Pericardium fibroblast (primary cell): ENCODE measurements at places on chromosomes 1 and 21. TPM values are rescaled to one million over a fixed set of nuclear protein-coding genes. Genes with fewer than 3 reads are reported as not detected.

IFI44 gene
- total RNA-seq, result 0.58 and 6.6 TPM in 2 replicates

SLAMF7 gene
- not detected in 2 replicates for total RNA-seq

FAAP20 gene
- total RNA-seq, result 28.5 and 63.9 TPM in 2 replicates

OR2T33 gene
- total RNA-seq, result not detected in 2 replicates

SEMA4A gene
- total RNA-seq, result 0.47 and 1.6 TPM in 2 replicates

BEND5 gene
- total RNA-seq, result 1.8 and 6.9 TPM in 2 replicates

OR2T12 gene
- total RNA-seq, result not detected in 2 replicates

NSUN4 gene
- 11.7 and 18.3 TPM in 2 replicates for total RNA-seq

AK5 gene
- 8.5 and 17.5 TPM in 2 replicates for total RNA-seq

DCDC2B gene
- total RNA-seq, result not detected in 2 replicates

NFIA gene
- total RNA-seq, result 22.7 and 36.8 TPM in 2 replicates

CFAP141 gene
- total RNA-seq, result not detected in 2 replicates

IGSF3 gene
- 3.7 and 13.4 TPM in 2 replicates for total RNA-seq

ZBED6 gene
- 10.5 and 11.6 TPM in 2 replicates for total RNA-seq

NLRP3 gene
- total RNA-seq, result under 0.01 TPM in 1 of 2 replicates, not detected in the other

FMN2 gene
- under 0.01 and 0.26 TPM in 2 replicates for total RNA-seq

LINGO4 gene
- total RNA-seq, result not detected in 2 replicates

CR1 gene
- total RNA-seq, result not detected in 2 replicates

GAS5 gene
- total RNA-seq, result 485 and 1,441 TPM in 2 replicates

INAVA gene
- 0.82 TPM in 1 of 2 replicates, not detected in the other for total RNA-seq

SGIP1 gene
- under 0.01 and 0.68 TPM in 2 replicates for total RNA-seq

RNU1-2 gene
- under 0.01 TPM in 2 replicates for total RNA-seq

NUF2 gene
- total RNA-seq, result 0.60 and 1.1 TPM in 2 replicates

ANKRD13C gene
- 20.4 and 20.8 TPM in 2 replicates for total RNA-seq

RIMKLA gene
- not detected in 2 replicates for total RNA-seq

DCST1 gene
- total RNA-seq, result not detected in 2 replicates

FAM3B gene
- not detected in 2 replicates for total RNA-seq

FBLIM1 gene
- 58.8 and 103 TPM in 2 replicates for total RNA-seq

OPRD1 gene
- not detected in 2 replicates for total RNA-seq

NECTIN4 gene
- total RNA-seq, result 0.12 TPM in 1 of 2 replicates, not detected in the other

MPZ gene
- total RNA-seq, result 0.23 and 0.34 TPM in 2 replicates

FCRL5 gene
- not detected in 2 replicates for total RNA-seq

KCNJ6 gene
- total RNA-seq, result under 0.01 and 0.09 TPM in 2 replicates

FCMR gene
- 0.35 TPM in 1 of 2 replicates, not detected in the other for total RNA-seq

CITED4 gene
- 5.5 and 9.7 TPM in 2 replicates for total RNA-seq

LDLRAD1 gene
- total RNA-seq, result not detected in 2 replicates

FAM72D gene
- total RNA-seq, result not detected in 2 replicates

FTCD gene
- total RNA-seq, result 1.4 TPM in 1 of 2 replicates, not detected in the other

RHEX gene
- total RNA-seq, result not detected in 2 replicates

CYYR1 gene
- total RNA-seq, result 0.26 TPM in 1 of 2 replicates, not detected in the other

DYNLT5 gene
- total RNA-seq, result not detected in 2 replicates

PRELP gene
- total RNA-seq, result 0.26 and 3.6 TPM in 2 replicates

FAM110D gene
- 0.43 TPM in 1 of 2 replicates, not detected in the other for total RNA-seq

PBX1 gene
- total RNA-seq, result 28.8 and 29.2 TPM in 2 replicates

TMPRSS2 gene
- total RNA-seq, result not detected in 2 replicates

RXRG gene
- not detected in 2 replicates for total RNA-seq

LCE4A gene
- not detected in 2 replicates for total RNA-seq

KRTAP21-2 gene
- total RNA-seq, result not detected in 2 replicates

LCE1C gene
- not detected in 2 replicates for total RNA-seq

RHCE gene
- 0.09 and 1.2 TPM in 2 replicates for total RNA-seq

RGS8 gene
- total RNA-seq, result under 0.01 TPM in 1 of 2 replicates, not detected in the other

TMEM201 gene
- total RNA-seq, result 5.8 and 6.6 TPM in 2 replicates

OPTC gene
- total RNA-seq, result not detected in 2 replicates

PYHIN1 gene
- not detected in 2 replicates for total RNA-seq

ARHGAP30 gene
- not detected in 2 replicates for total RNA-seq

TRIM63 gene
- total RNA-seq, result 0.70 TPM in 1 of 2 replicates, not detected in the other

ZNF670 gene
- 2.3 and 2.7 TPM in 2 replicates for total RNA-seq
